ENCODE measurements at places on chromosomes 7 and 10.

DNA sequence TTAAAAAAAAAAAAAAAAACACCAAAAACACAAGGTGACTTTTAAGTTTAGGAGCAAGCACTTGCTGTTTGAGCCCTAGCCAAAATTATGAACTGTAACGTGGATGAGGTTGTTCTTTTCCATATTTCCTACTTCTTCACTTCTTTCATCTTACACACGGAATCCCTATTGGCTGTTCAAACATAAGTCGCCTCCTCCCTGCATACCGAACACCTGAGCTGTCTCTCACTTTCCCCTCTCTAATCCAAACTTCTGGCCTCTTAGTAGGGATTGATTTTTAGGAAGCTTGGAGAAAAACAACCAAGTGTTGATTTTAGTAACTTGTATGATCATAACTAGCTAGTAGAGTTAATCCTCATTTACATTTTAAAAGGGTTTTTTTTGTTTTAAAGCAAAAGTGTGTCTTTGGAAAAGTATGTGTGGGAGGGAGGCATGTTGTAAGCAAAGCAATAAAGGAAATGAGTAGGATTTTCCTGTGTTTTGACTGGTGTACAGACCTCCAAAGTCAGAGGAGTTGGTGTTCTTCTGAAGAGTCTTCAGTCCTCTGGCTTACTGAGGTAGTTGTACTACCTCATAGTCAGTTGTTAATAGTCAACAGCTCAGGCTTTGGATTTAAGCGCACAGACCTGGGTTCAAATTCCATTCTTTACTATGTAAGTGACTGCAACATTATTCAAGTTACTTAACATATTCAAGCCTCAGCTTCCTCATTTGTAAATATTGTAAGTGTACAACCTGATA lies 39.3 kb downstream of the RABGEF1 start:
- no peak for DNase-seq

- peak; percentile 8 for DNase-seq
Measured at GRCh38 chr7:13181216-13181615, 493.8 kb downstream of the ARL4A start.

DNA sequence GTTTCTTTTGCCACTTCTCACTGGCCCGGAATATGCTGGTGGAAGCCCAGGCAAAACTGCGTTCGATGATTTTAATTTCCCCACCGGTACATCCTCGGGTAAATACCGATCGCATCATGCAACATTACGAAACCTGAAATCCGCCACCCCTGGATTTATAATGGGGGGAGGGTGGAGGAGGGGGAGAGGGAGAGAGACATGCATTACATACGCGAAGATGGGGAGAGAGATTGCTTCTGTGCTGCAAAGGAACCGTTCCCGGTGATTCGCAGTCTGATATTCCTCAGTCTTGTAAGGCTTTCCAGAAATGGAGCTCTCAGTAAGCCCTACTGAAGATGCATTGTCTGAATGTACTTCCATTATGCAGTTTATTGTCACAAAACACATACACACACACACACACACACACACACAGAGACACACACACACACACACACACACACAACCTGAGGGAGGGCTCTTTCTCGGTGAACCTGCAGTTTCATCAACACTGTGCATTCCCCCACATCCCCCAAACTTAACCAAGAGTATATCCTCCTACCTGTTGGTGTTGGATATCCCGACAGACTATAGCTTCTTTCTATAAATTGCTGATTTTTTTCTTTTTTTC lies 741 bp downstream of the GPR85 start:
- DNase-seq = no peak

- DNase-seq = no peak
Measured at GRCh38 chr10:47176903-47177868, 122.8 kb upstream of the GDF10 start.

- no peak for DNase-seq
Measured at GRCh38 chr7:106978425-106979420, 65.8 kb upstream of the PRKAR2B start.

DNA sequence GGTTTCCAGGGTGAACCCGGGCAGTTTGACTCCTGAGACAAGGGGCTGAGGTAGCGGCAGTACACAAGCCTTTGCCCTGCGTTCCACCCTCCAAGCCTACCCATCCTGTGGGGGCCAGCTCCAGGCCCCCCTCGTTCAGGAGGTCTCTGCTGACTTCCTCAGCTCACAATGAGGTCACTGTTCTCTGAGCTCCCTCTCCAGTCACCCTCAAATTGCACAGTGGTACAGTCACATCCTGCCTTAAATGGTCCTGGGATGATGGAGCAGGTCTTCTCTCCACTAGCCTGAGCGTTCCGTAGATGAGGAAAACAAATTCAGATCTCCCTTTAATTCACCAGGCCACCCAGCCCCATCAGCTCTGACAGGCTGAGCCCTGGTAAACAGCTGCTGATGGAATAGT lies 90.2 kb downstream of the SH3PXD2A start:
- no peak for DNase-seq

All from NCI-H2029 (cell line).